Myocyte (in vitro differentiated cells): ENCODE measurements at places on chromosomes 6 and 20. TPM values are rescaled to one million over a fixed set of nuclear protein-coding genes. Genes with fewer than 3 reads are reported as not detected.

The PRL gene
- total RNA-seq: not detected in 2 replicates

The EDN3 gene
- total RNA-seq: not detected in 2 replicates

The LY6G6D gene
- not detected in 2 replicates for total RNA-seq

The OR2B6 gene
- not detected in 2 replicates for total RNA-seq
